ENCODE measurements at places on chromosomes 3 and 15. TPM values are rescaled to one million over a fixed set of nuclear protein-coding genes. Genes with fewer than 3 reads are reported as not detected.

CASR gene
- not detected for total RNA-seq

FAM227B gene
- 2.2 TPM for total RNA-seq

CACNA2D2 gene
- total RNA-seq, result not detected

IL16 gene
- total RNA-seq, result under 0.01 TPM

PHLDB2 gene
- 93.7 TPM for total RNA-seq

SUCNR1 gene
- not detected for total RNA-seq

FGF12 gene
- total RNA-seq, result 0.24 TPM

HEG1 gene
- total RNA-seq, result 12.3 TPM

KNG1 gene
- not detected for total RNA-seq

RAB6B gene
- under 0.01 TPM for total RNA-seq

RPL32 gene
- 2,616 TPM for total RNA-seq

ITGA11 gene
- total RNA-seq, result not detected

STXBP5L gene
- not detected for total RNA-seq
